ENCODE measurements at places on chromosomes 3 and 15.

- DNase-seq, result no peak
Observed at GRCh38 chr3:70057426-70057825, 57.9 kb downstream of the SAMMSON start.

DNA sequence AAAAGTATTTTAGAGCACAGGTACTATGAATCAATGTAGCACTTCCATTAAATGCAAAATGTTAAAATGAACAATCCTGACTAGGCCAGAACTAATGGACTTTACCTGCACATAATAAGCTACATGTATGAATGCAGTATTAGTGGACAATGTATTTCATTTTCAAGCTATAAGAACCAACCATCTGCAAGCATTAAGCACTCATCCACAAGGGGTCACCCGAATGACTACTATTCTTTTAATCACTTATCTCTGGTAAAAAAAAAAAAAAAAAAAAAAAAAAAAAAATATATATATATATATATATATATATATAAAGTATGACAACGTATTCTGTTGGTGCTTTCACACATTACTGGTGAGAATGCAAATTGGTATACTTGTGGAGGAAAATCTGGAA lies 7.2 kb downstream of the HERC1 start:
- DNase-seq, result no peak

DNA sequence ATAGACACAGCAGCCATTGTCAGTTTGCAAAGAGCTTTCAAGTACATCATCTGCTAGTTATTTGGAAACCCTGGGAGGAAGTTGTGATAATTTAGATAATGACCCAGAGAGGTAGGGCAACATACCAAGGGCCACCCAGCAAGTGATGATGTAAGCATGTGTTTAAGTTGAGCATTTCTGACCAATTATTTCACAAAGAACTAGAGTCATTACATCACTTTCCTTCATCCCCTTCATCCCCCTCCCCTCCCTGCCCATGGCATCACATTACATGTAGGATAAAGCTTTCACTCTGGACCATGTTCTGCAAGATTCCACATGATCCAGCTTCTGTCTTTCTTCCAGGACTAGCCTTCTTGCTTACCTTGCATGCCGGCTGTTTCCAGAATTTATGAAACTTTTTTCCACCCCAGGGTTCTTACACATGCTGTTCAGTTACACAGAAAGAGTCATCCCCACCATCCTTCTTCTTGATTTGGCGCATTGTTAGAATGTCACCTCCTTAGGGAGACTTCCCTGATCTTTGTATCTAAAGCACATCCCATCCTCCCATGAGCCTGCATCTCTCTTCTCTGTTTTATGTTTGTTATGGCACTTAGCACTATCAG lies 71.3 kb downstream of the PTPRG start:
- no peak for DNase-seq

- DNase-seq, result no peak
Observed at GRCh38 chr3:42306499-42306898, 40.5 kb upstream of the CCK start.
